SW 1271 (cell line): ENCODE measurements at places on chromosomes 1 and 21.
A peak's percentile ranks its signal among the peaks of the same experiment; 100 is the strongest.

DNA sequence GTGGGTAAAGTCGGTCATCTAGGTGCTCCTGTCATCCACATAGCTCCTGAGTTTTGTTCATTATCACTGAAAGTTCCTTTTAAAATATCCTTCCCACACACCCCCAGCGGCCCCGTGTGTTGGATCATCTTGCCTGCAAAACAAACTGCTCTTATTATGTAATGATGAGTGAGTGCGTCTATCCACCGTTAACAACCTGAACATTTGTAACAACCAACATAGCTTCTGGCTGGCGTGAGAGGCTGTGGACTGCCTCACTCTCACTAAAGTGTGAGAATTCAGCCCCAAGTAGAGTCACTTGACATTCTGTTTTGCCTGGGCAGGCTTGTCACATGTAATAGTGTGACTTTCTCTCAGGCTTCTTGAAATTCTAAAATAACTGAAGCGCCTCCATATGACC is 14.5 kb upstream of the KCNA2 start:
- no peak for DNase-seq

DNA sequence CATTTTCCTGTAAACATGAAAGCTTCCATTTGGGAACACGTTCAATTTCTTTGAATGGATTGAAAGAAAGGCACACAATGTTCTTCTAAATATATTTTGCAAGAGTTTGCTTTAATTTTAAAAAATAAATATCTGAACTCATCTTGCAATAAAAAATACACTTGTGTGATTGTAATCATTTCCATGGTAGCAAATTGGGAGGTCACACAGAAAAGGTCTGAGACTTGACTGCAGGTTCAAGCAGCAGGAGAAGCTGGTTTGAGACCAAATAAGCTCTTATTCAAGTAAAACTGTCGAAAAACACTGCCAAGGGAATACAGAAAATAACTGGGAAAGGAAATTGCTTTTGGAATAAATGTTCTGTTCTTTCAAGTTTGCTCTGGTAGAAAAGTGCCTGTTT is 498.9 kb downstream of the ADGRL2 start:
- no peak for DNase-seq

- no peak for DNase-seq
These were observed 150.6 kb downstream of the HS2ST1 start for GRCh38 chr1:87064986-87065385.

GRCh38 chr1:54922921-54923421 is 36.0 kb upstream of the DHCR24 start:
- DNase-seq = no peak

DNA sequence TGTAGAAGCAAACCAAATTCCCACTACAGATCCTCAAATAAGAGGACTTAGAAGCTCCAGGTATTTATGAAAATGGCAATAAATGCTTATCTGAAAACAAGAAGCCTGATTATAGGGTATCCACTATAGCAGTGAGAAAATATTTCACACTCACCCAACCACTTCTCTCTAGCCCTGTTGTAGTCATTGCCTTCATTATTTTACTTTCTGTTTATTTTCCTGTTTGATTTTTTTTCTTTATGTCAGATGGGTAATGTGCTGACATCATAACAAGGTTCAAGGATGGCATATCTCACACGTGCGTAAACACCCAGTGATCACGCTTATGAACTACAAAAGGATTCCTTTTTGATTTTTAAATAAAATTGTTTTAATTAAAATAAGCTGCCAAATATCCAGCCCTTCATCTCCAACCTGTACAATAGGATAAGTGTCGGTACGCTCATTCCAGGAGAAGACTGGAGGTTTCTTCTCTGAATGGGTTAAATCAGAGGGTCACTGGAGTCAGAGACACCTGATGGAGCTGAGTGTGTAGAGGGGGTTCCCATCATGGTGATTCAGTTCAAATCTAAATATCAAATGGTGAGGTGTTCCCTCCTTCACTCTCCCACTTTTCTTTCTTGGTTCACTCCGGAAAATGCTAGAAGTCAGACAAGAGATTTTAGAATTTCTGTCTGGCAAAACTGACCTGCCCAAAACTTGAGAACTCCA is 8.2 kb upstream of the S1PR1 start:
- DNase-seq = no peak

DNA sequence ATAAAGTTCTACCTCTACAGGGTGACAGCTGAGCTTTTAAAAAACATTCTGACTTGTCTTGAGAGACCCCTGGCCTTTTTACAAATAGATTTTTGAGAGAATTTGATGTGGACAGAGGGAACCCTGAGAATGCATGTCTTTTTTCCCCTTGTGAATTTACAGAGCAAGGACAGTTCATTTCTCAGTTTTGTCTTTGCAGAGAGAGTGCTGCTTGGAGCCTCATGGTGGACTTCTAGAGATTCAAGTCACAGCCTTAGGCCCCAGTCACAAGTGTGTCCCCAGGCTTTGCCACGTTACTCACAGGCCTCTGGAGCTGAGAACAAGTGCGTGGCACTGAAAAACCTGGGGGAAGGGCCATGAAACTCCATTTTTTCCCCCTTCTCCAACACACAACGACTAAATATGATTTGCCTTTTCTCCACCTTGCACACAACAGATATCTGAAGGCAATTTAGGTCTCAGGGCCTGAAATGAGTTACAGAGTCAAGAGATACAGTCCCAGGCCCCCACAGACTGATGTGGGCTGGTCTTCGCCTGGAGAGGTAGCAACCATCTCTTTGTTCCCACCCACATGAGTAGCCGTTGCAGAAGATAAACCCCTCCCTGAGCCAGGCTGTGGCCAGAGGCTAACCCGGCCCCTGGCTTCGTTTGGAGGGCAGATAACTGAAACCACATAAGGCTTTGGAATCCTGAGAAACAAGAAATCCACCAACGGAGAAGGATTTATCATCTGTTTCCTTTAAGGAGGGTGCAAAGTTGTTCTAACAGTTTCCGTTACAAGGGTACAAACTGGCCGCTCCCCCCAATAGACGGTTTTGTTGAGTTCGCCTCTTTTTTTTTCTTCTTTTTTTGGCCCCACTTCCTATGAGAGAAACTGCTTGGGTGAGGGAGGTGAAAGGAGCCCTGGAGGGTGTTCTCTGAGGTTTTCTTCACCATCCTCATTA is 1.0 kb upstream of the PIGV start:
- DNase-seq = peak; percentile 36
